Amniotic epithelial cell (primary cell): ENCODE measurements at places on chromosomes 4 and X.

DNA sequence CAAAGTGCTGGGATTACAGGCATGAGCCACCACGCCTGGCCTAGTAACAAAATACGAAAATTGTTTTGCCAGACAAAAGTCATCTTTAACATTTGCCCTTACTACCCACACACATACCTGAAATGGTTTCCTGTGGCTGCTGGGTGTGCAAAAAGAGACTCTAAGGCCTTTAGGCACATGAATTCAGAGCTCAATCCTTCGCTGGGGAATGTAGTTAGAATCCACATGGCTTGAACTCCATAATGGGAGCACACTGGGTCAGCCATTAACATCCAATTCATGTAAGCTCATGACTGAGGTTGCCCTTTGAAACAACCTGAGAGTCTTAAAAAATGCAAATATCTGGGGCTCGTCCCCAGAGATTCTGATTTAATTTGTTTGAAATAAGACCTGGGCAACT lies 87.8 kb downstream of the HPGD start:
- DNase-seq = no peak

- DNase-seq = no peak
Measured at GRCh38 chrX:31294475-31294874, 222.6 kb upstream of the FTHL17 start.

DNA sequence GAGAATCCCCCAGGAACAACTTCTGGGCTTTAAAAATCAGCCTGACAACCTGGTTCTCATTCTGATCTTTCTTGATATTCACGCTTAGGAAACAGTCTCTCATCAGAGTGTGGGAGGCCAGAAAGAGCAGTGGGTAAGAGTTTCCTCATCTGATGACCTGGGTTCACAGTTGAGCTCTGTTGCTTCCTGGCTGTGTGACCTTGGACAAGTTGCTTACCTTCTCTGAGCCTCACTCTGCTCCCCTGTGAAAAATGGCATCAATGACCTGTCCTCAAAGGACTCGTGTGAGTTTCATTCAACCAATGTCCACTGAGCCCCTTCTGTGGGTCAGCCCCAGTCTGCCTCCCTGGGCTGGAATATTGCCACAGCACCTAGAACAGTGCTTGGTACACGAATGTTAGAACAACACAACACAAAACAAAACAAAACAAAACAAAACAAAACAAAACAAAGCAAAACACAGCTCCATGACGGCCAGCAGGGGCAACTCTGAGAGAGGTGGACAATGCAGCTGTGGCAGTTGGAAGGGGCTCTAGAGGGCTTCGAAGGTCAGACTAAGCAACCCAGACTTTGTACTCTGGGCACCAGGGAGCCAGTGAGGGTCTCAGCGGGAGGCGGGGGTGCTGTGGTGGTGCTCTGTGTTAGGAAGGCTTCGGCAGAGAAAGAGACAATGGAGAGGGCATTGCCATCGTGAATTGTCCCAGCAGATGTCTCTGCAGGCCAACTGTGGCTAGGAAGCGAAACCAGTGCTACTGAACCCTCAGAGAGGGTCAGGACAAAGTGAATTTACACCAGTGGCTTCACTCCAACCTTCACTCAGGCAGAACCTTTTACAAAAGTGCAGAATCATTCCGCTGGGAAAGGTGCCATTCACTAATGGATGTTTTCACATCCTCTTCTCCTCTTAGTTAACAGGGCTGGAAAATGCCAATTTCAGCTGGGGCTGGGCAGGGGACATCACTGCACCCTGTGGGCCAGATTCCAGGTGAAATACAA lies 14.3 kb upstream of the C4orf50 start:
- no peak for DNase-seq

- no peak for DNase-seq
Measured at GRCh38 chr4:15740764-15741404, 37.2 kb upstream of the CD38 start.

GRCh38 chr4:107719207-107719921 lies 670 bp downstream of the PAPSS1 start:
- DNase-seq = peak; percentile 46

GRCh38 chr4:171118091-171118490 lies 695.1 kb upstream of the GALNTL6 start:
- DNase-seq = no peak

- peak; percentile 13 for DNase-seq
Measured at GRCh38 chr4:172095161-172095560, 282.0 kb downstream of the GALNTL6 start.

GRCh38 chr4:34964613-34965012 lies 1279.7 kb downstream of the ARAP2 start:
- no peak for DNase-seq

DNA sequence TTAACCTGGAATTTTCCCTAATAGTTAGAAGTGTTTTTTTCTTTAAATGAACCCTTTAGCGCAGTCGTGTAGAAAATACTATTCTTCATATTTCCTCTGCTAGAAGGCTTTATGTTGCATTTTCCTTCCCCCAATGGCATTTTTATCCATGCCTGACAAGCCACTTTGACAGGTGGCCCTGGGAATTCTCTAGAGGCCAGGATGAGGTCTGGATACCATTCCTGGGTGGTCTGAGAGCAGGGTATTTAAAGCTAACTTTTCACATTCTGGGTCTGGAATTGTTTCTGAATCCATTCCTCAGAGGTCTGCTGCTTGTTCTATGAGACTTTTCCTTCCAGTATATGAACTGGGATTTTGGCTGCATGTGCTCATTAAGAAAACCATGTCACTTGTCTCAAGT lies 31.2 kb upstream of the PDGFRA start:
- no peak for DNase-seq

DNA sequence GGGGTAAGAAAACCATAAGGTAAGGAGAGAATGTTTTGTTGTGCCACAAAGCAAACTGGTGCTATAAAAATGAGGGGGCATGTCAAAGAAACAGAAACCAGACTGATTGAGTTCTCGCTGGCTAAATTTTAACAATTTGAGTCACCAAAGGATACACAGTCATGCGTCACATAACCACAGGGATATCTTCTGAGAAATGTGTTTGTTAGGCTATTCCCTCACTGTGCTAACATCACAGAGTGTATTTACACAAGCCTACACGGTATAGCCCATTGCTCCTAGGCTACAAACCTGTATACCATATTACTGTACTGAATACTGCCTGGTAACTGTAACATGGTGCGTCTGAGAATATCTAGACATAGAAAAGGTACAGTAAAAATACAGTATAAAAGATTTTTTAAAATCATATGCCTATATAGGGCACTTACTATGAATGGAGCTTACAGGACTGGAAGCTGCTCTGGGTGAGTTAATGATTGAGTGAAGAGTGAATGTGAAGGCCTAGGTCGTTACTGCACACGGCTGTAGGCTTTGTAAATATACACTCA lies 50.1 kb downstream of the FBXW7 start:
- DNase-seq = peak; percentile 93

- DNase-seq = no peak
Measured at GRCh38 chrX:153993079-153993478, 20.5 kb downstream of the TMEM187 start.

DNA sequence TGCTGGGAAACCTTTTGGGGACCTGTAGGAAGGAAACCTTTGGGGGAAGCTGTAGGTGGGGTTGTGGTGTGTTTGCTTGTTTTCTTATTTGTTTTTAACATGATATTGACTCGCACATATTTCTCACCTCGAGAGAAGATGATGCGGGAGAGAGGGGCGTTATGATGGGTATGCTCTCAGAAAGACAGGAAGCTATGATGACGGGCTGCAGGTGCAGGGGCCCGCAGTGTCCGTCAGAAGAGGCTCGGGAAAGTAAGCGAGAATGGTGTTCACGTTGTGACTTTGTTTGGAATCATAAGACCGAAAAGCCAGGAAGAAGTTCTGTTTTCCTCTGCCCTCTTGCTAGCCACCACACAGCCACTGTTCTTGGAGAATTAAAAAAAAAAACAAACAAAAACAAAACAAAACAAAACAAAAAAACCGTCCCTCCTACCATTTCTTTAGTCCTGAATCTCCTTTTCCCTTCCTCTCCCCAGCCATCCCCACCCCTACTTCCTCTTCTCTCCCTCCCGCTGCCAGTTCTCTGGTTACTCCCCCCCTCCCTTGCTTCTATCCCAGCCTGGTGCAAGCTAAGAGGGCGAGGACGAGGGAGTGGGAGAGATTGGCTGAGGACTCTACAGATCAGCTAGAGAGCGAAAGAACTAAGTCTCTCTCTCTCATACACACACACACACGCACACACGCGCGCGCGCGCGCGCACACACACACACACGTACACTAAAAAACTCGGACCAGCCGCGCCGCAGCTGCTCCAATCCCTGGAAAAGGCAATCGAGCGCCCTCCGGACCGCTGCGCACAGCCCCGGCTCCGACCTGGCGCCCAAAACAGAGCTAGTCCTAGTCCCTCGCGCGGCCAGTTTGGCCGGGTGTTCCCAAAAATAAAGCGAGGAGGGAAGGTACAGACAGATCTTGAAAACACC lies at the start of gene BMP3:
BMP3 (plus strand) TSS at position 648 of the 920 bp plus-strand sequence. CDS start 577 bp downstream, outside the sequence.
- DNase-seq = peak; percentile 6

DNA sequence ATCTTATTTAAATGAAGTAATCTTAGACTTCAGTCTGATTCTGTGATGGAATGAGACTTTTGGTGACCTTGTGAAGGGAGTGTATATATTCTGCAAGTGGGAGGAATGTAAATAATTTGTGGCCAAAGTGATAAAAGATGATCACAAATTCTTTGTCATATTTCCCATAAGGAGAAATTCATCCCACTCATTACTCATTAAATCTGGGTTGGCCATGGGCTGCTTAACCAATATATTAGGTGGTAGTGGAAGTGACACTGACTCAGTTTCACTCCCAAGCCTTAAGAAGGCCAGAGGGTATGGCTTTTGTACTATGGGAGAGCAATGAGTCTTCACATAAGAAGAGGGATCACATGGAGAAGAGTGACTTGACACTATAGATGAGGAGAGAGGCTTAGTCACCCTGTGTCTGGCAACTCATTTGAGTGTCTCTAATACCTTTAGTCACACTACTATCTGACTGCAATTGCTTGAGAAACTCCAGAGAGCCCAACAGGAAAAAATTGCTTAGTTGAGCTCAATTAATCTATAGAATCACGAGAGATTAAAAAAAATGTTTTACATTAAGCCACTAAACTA lies 408.2 kb upstream of the PITX2 start:
- peak; percentile 17 for DNase-seq

GRCh38 chrX:13015536-13016236 lies 28.7 kb downstream of the FAM9C start:
- peak; percentile 54 for DNase-seq

DNA sequence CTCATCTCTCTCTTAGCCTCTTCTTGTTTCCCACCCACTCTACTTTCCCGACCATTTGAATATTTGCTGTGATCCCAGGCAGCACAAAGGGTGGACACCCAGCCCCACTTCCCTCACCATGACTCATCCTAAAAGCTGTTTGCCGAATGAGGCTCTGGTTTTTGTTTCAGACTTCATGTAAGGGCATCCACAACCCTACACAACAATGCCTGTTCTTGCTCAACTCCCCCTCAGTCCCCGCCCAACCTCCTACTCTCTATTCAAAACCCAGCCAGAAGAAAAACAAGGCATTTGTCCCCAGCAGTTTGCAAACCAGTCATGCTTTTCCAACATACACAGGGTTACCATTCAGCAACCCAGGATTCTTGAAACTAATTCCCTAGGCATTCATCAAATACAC lies 516.5 kb upstream of the CNKSR2 start:
- DNase-seq = peak; percentile 27

GRCh38 chr4:6732441-6733357 lies 16.7 kb downstream of the BLOC1S4 start:
- peak; percentile 91 for DNase-seq

GRCh38 chr4:23455456-23456158 lies 434.2 kb downstream of the PPARGC1A start:
- DNase-seq = no peak

DNA sequence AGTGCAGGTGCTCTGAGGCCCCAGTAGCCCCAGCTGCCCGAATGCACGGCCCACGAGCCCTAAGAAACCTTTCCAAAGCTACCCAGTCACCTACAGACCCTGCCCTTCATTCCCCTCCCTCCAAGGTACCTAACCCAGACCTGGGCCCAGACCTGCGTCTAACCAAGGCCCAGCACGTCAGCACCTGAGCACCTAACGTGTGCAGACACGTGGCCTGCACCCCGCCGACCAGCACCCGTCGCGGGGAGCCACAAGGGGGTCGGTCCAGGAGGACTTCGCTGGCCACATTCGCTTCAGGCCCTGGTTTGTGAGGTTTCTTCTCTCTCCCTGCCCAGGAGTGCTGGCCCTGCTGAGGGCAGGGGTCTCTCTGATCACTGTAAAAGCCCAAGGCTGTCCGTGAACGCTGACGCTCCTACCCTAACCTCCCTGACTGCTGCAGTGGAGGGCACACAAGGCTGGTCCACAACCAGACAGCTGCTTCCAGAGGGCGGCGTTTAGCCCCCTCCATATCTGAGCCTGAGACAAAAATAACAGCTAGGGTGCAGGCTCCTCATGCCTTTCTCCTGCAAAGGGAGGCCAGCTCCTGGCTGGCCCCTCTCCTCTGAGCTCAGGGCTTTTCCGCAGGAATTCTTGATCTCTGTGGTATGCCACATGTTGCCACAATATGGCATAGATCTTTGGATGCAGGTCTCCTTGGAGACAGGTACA lies 31.8 kb downstream of the WDR1 start:
- DNase-seq = no peak
